Fibroblast of pulmonary artery (primary cell): ENCODE measurements at places on chromosomes 4 and X.

DNA sequence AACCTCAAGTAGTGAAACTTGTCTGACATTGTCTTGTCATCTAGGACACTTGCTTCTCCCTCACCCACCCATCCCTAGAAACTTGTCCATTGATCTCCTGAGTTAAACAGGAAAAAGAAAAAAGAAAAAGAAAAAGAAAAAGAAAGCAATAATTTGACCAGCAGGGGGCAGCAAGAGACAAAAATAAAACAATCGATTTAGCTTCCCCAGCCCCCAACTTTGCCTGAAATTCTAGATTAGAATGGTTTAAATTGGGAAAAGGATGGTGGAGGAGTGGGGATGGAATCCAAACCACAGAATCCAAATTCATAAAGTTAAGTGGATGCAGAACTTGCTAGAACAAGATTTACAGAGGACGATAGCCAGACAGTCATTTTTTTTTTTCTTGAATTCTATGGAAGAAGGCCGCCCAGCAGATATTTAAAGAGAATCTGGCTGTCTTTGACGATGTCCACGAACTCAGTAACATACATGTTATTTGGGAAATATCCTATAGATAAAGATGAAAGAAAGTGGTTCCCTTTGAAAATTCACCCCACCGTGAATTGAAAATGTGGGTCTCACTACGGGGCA is 282.9 kb downstream of the USP46 start:
- DNase-seq: peak; percentile 73

DNA sequence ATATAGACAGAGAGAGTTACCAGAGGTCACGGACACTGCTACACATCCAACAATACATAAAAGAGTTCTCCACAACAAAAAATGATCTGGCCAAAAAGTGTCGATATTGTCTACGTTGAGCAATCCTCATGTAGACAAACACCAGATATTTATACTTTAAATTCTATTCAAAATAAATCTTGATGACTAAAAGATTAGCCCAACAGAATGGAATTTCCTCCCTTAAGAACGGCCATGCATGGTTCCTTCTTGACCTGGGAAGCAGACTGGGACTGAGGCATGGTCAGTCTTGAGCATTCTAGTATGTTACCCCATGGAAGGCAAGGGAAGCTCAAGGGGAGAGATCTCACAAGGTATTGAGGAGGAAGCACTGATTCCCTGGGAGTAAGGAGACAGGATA is 43.5 kb downstream of the LHFPL1 start:
- peak; percentile 40 for DNase-seq

- DNase-seq: no peak
These were observed 27.5 kb upstream of the CBR4 start for GRCh38 chr4:169037506-169037905.

GRCh38 chrX:4825550-4825949 is 1112.1 kb upstream of the PRKX start:
- DNase-seq: no peak

GRCh38 chr4:182246401-182247205 is 3.4 kb downstream of the TENM3 start:
- peak; percentile 29 for DNase-seq

- DNase-seq: no peak
These were observed 64.7 kb upstream of the CTSO start for GRCh38 chr4:156018383-156018782.

DNA sequence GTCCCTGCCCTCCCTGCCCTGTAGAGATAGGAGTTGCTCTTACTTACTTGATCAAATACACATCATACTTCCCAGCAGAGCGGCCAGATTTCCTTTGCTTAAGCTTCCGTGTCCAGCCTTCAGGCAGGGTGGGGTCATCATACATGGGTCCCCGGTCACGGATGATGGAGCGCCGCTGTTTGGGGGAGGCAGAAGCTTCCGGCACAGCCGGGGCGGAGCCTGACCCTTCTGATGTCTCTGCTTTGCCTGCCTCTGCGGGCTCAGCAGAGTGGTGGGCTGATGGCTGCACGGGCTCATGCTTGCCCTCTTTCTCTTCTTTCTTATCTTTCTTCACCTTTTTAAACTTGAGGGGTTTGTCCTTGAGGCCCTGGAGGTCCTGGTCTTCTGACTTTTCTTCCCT is 12.5 kb upstream of the IRAK1 start:
- no peak for DNase-seq

- DNase-seq: no peak
These were observed 4.5 kb downstream of the FAM47E start for GRCh38 chr4:76256032-76256431.

DNA sequence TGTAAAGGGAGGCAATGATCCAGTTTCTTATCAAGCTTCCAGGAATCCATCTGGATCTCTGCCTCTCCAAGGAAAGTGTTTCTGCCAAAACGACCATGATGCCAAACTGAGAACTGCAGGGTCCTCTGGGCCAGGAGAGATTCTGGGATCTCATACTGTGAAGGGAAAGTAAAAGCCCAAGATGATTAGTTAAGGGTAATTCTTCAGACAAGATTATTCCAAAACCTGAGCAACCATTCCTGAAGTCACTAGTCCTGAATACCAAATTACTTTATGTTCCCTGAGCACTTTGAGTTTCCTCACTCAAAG is 42.0 kb downstream of the SRPX2 start:
- DNase-seq: no peak

GRCh38 chr4:24249972-24250371 is 334.4 kb downstream of the DHX15 start:
- DNase-seq: no peak

DNA sequence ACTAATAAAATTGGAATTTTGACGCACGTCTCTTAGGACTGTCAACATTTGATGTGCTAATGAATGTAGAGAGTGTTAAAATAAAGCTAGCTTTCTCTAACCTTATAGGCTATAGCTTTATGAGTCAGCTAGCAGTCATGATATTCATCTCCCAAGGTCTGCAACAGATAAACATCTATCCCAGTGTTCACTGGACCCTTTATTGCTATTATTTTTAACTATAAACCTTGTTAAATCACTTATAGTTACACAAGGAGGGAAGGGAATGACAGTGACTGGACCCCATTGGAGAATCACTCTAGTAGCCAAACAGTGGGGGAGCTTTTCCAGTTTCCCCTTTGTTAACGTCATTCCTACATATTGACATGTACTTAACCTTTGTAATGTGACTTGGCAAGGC is 67.9 kb upstream of the SHISA3 start:
- DNase-seq: no peak

GRCh38 chr4:8453957-8454356 is 13.4 kb downstream of the TRMT44 start:
- no peak for DNase-seq

DNA sequence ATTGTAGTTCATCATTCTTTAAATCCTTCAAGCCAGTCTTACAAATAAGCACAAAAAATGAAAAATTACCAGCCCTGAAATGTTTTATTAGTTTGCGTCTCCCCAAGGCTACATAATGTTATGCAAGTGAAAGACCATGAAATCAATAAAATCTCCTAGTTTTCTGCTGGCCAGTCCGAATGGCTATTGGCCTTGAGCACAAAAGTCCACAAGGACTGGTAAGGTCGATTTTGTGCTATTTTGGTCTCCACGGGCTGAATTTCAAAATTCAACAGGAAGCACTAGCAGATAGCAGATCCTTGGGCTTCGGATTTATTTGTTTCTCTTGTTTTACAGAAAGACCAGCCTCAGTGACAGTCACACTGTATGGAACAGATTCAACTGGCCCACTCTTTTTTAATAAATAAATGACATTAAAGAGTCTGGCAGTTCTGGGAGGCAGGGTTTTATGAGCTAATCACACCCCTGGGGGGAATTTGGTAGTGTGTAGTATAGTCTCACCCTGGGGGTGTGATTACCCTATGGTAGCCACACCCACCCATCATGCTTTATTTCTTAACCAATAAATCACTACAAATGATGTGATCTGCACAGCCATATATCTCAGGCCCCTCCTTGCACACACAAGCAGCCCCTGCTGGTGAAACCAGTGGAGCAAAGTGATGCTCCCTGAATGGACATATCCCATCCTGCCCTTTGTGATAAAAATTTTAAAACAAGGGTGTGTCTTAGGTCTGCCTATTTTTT is 51.1 kb upstream of the TMEM33 start:
- DNase-seq: no peak

DNA sequence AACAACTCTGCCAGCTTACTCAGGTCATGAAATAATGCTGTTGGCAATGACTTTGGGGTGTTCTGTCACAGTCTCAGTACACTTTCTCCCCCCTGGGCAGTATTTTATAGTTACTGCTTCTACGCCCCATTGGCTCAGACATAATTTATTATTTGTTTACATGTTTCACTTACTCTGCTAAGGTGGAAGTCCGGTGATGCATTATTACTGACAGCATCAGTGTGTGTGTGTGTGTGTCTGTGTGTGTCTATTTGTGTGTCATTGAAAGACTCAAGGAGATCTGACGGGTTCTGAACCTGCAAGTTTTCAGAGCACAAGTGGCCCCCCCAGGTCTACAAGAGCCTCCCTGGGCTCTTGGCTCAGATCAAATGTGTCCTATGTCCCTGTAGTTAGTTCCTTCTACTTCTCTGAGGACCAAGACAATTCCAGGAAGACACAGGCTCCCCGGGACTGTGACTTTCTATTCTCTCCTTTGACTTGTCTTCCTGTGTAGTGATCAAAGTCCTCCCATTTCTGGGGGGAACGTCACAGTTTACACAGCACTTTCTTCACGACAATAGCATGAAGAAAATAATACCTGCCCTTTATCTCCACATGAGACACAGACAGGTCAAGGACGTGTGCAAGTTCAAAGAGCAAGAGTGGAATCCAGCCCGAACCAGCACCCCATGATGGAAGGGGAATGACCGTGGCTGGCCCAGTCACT is 283.7 kb upstream of the GATB start:
- no peak for DNase-seq

- DNase-seq: peak; percentile 16
These were observed 521.9 kb downstream of the FAT4 start for GRCh38 chr4:125836597-125837195.

DNA sequence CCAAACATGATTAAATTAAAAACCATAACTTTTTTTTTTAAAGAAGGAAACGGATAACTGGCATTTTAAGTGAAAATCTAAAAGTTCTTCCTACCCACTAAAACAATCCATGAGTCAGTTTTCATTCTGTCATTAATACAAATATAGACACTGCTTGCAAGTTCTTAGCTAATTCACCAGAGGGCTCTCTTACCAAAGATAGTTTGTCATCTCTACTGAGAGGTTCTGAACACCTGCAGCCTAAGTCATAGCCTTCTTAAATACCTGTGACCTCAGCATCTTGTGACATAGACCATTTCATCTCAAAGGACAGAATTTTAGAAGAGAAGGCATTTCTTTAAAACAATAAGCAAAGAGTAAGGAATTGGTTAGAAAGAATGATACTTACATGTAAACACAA is 65.3 kb upstream of the FAM120C start:
- DNase-seq: peak; percentile 45

DNA sequence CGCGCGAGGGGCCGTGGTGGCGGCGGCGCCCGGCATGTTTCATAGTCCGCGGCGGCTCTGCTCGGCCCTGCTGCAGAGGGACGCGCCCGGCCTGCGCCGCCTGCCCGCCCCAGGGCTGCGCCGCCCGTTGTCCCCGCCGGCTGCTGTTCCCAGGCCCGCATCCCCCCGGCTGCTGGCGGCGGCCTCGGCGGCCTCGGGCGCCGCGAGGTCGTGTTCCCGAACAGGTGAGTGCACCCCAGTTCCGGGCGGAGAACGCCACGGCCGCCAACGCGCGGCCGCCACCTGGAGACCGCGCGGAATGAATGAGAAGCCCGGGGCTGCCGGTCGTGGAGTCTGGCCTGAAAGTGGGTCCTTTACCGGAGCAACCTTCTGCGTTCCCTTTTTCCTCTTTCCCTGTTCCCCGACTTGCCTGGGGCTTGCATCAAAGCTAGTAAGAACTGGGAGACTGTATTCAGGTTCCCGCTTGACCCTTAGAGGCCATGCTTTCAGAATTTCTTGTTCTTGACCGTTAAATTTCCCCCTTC is 429 bp downstream of the NOCT start:
- DNase-seq: no peak

GRCh38 chr4:53592122-53592521 is 836 bp upstream of the LNX1 start:
- DNase-seq: peak; percentile 71

GRCh38 chr4:70688795-70689231 is 481 bp downstream of the UTP3 start:
- DNase-seq: peak; percentile 20

DNA sequence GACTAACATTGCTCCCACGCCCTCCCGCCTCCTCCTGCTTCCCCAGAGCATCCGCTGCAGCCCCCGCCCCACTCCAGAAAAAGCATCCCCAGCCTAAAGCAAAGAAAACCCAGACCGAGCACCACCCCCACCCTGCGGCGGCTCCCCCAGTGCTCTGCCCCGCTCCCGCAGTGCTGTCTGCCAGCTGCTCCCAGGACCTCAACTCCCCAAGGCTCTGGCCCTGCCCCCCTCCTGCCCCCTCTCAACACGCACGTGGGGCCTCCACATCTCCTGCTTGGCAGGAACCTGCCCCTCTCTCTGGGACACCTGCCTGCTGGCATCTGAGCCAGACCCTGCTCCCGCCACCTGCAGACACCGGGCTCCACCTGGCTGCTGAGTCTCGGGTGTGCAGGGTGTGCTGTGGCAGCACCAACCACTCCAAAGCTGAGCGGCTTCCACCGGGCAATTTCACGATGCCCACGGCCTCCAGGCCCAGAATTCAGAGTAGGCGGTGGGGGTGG is 79.4 kb downstream of the FAM53A start:
- DNase-seq: no peak

GRCh38 chr4:2812612-2813354 is 19.9 kb downstream of the SH3BP2 start:
- DNase-seq: no peak

- peak; percentile 61 for DNase-seq
These were observed 38.6 kb downstream of the PTCHD1 start for GRCh38 chrX:23373129-23373804.

- DNase-seq: no peak
These were observed 86.8 kb downstream of the PDGFRA start for GRCh38 chr4:54315561-54316538.

GRCh38 chrX:122666601-122667000 is 517.5 kb upstream of the GRIA3 start:
- DNase-seq: no peak

DNA sequence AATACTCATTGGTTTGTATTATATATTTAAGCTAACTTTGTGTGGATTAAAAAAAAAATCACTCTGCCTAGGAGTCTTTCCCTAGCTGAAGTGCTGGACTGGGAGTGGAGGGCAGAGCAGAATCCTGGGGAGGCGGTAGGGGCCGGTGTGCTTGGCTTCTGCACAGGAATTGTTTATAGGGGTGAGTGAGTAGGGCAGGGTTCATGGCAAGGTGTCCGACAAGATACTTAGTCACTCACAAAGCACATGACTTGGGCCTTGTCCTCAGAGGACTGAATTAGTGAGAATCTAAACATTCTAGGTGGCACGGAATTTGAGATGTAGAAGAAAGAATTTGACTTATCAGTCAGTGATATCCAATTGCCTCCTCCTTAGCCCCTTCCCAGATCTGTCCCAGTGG is 32.2 kb downstream of the FNIP2 start:
- no peak for DNase-seq

DNA sequence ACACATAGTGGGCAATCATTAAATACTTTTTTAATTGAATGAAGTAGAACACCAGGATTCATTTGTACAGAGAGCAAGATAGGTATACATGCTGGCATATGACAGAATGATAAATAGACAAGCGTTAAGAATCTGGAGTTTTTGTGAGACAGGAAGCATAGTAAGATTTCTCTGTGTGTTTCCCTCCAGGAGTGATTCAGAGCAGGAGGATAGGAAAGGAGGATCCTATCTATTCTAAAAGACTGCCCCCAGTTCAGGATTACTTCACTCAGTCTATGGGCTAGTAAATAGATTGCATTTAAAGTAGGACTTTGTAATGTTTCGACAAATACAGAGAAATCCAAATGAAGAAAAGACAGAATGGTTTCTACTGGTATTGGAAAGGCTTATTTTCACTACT is 423.7 kb downstream of the PDGFC start:
- DNase-seq: peak; percentile 11

GRCh38 chrX:45619290-45619689 is 418.6 kb upstream of the DIPK2B start:
- DNase-seq: peak; percentile 26
